ENCODE measurements at places on chromosomes 6 and 20.
A peak's percentile ranks its signal among the peaks of the same experiment; 100 is the strongest.

DNA sequence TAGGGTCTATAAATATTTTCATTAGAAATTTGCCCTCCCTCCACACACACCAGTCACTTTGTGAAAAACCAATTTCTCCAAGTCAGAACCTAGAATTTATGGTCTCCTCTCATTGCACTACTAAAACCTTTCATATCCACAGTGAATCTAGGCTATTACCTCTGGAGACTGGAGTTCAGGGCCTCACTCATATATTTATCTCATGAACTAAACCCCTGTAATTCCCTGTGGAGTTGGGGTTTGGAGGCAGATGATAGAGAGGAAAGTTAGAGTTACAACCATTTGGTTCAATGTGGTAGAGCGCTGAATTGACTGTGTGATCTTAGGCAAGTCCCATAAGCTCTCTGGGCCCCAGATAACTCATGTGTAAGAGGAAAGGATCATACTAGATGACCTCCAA is 18.2 kb upstream of the CEP85L start:
- no peak for DNase-seq

DNA sequence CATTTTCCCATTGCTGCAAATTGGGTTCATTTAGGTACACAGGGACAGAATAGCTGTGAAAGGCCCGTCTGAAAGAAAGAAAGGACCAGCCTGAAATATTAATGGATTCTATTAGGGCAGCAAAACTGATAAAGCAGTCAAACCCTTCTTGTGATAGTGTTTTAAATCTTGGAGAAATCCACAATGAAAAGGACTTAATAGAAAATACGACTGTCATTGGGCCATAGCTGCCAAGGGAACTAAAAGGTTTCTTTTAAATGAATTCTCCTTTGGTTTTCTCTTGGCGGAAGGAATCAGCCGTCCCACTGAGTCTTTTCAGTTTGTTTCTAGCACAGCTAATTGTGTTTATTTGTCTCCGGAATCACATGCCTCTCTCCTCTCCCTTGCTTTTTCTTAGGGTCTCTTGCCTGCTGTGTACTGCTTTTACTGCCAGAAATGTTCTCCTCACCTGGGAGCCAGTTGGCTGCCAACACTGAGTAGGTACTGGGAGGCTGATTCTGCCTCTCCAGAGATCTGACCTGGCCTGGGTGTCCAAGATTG is 11.3 kb downstream of the PAQR8 start:
- DNase-seq: no peak

- DNase-seq: no peak
Observed at GRCh38 chr6:29082457-29082856, 4.7 kb downstream of the OR2B3 start.

DNA sequence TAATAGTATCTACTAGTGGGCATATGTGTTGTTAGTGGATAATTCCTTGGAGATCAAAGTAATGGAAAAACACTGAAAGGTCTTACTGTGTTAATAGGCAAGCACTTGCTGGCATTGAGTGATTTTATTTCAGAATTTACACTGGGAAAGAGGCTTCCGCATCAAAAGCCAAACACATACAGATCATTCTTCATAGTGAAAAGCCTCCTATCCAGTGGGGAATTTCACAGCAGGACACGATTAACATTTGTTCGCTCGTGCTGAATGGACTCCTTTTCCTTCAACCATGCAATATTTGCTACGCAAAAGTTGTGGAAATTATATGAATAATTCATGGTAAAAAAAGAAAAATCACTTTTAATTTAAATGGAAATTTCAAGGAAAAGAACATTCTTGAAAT is 26.4 kb downstream of the GABRR1 start:
- no peak for DNase-seq

DNA sequence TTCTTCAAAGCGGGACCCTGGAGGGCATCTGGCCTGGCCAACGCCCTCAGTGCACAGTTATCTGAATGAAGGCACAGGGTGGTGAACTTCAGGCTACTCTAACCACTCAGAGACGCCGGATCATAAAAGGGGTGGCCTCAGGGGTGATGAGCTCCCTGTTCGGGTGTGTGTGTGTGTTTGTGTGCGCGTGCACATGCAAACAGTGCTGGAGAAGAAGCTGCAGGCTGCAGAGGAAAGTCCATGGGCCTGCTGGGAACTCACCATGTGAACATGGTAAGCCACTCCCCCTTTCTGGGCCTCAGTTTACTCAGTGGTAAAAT is 42.0 kb downstream of the KIAA1755 start:
- DNase-seq: no peak

DNA sequence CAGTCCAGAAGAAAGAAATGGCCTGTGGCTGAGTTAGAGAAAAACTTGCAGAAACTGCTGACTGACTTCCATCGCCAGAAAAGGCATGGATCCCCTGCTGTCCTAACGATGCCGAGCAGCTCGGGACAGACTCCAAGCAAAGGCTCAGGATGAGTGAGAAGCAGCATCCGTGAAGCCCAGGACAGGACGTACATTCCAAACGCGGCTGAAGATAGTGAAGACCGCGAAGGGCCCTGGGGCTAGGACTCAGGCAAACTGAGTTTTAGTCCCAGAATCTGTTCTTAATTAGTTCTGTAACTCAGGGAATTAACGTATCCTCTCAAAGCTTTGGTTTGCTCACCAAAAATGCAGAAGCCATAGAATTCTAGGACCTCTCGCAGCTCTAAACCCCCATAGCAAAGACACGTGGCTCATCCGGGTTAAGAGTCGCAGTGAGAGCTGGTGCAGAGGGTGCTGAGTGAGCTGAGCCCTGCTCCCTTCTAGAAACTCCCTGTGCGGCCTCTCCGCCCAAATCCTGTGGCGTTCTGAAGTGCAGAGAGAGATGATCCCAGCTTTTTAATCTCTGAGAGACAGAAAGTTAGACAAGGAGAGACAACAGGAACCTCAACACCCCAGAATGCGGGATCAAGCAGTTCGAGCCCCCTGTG is 132.9 kb upstream of the THBS2 start:
- no peak for DNase-seq

DNA sequence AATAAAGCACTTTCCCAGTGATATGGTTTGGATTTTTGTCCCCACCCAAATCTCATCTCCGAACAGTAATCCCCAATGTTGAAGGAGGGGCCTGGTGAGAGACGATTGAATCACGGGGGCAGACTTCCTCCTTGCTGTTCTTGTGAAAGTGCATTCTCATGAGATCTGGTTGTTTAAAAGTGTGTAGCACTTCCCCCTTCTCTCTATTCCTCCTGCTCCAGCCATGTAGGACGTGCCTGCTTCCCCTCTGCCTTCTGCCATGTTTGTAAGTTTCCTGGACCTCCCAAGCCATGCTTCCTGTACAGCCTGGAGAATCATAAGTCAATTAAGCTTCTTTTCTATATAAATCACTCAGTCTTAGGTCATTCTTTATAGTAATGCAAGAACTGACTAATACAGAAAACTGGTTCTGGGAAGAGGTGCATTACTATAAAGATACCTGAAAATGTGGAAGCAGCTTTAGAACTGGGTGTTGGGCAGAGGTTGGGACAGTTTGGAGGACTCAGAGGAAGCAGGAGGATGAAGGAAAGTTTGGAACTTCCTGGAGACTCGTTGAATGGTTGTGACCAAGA is 7.4 kb downstream of the EPM2A start:
- no peak for DNase-seq

GRCh38 chr20:53074811-53075314 is 102.7 kb downstream of the TSHZ2 start:
- no peak for DNase-seq

DNA sequence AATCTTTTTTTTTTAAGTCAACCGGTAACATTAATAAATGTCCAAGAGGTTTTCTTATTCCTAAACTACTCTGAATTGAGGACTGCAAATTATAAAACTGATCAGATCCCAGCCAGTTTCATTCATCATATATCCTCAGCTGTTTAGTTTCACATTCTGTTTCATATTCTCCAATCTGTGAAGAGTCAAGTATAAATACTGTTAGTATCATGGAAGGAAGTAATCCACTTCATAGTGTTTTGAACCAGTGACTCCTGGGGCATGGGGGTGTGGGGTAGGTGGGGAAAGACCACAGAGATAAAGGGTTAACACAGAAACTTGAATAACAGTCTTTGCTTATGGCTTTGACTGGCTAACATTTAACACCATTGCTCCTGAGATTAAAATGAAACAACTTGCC is 69.9 kb downstream of the FYN start:
- DNase-seq: no peak

DNA sequence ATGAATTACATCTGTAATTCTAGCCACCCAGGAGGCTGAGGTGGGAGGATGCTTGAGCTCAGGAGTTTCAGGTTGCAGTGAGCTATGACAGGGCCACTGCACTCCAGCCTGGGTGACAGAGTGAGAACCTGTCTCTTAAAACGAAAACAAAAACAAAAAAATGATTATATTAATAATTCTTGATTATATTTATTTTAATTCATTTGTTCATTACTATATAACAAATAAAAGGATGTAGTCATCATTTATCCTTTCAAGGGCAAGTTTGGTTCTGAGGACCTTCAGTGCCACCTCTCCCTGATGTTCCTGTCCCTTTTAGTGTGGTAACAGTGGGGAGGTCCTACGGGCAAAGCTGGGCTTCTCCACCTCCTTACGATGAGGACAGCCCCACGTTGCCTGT is 167.1 kb upstream of the SCGN start:
- no peak for DNase-seq

GRCh38 chr6:168884646-168885086 is 369.0 kb downstream of the THBS2 start:
- peak; percentile 46 for DNase-seq

DNA sequence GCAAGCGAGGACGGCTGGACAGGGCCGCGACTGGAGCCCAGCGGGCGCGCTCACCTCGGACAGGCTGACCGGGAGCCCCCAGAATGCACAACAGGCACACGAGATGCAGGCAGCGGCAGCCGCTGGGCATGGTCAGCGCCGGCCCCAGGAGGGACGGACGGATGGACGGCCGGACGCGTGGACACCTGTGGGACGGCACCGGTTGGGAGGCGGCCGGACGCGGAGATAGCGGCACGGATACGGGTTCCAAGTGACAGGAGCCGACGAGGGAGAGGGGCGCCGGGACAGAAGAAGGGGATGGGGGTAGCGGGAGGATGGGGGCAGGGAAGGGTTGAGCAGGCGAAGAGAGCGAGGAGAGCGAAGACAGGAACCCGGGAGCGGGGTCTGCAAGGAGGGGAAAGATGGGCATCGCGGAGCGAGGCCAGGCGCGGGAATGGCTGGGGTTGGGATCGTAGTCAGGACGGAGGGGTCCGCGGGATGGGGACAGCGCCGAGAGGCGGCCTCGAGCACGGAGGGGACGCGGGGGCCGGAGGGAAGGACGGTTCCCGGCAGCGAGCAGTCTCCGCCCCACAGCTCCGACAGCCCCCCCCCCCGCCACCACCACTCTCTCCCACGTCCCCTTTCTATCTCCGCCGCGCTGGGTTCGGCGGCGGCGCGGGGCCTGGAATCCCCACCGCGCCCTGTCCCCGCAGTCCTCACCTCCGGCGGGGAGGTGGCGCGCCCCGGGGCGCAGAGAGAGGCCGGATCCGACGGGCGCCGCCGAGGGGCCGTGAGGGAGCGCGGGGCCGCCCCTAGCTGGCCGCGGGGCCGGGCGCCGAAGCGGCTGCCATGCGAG is 435 bp downstream of the DLK2 start:
- DNase-seq: peak; percentile 28

- DNase-seq: peak; percentile 77
Observed at GRCh38 chr20:50186151-50186885, 4.3 kb upstream of the CEBPB start.

DNA sequence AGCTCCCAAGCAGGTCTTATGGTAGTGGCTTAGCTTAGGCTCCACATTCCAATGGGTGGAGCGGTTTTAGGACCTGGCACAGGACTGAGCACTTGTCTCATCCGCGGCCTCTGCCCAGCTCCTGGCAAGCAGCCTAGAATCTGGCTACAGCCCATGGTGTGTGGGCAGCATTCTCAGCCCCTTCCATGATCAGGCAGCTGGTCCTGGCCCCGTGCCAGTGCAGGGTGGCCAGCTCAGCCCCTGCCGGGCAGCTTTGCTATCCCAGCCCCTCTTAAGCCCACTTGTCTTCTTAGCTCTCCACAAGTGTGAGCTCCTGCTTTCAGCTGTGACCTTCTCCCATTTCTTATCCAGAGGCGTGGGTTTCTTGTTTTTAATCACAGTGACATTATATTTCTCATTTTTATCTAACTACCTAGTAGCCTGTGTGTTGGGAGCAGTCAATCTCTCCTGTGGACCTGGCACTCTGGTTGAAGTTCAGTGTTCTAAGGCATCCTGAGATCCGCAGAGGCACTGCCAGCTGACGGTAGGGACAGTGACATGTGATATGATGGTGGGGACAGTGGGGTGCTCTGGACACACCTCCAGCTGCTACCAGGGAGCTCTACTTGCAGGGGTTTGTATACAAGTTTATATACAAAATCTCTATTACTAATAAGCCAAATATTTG is 119.9 kb upstream of the PRND start:
- peak; percentile 60 for DNase-seq

- DNase-seq: no peak
Observed at GRCh38 chr6:36563237-36563927, 16.1 kb upstream of the STK38 start.

DNA sequence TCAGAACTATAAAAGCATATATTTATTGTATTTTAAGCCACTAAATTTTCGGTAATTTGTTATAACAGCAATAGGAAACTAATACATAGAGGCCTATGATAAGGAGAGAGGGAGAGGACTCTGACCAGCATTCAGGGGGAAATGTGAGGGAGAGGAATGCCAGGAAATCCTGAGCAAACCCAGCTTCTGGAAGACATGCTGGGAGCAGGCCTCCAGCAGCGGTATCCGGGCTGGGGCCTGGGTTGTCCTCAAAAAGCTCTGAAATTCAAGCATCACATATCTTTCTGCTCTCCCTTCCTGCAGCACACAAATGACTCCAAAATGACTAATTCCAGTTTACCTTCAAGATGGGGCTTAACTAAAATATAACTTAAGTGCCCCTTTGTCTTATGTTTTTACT is 33.4 kb upstream of the RIMS1 start:
- no peak for DNase-seq

DNA sequence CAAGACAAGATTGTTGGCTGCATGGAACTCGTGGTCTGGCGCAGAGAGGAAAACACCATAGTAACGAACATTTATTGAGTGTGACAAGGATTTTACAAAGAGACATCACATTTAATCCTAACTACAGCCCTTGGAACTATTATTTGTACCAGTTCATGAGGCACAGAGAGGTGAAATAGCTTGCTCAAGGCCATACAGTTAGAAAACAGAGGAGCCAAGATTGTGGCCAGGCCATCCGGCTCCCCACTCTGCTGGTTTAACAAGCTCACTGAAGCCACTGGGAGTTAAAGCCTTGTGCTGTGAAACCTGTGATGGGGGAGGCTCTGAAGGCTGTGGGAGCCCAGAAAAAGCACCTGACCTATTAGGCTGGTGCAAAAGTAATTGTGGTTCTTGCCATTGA is 74.9 kb upstream of the ZNFX1 start:
- no peak for DNase-seq

DNA sequence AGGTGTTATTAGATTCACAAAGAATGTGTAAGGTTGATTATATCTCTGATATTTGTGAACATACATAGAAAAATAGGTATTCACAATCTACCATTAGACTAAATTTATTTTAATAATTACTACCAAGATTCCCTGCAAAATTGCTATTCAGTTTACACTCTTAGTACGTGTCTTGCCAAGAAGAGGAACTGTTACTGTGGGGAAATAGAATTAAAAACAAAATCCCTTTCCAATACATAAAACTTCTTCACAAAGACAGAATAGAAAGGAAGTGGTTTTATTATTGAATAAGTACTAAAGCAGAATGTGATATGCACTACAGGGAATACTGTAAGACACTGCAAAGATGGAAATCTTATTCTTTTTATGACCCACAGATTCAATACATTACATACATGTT is 17.0 kb downstream of the RAB32 start:
- no peak for DNase-seq

GRCh38 chr6:154370545-154370944 is 13.9 kb upstream of the IPCEF1 start:
- DNase-seq: no peak

- DNase-seq: no peak
Observed at GRCh38 chr20:50708845-50709635, 17.7 kb upstream of the RIPOR3 start.

All from SHP77 (cell line).